Naive B cell (primary cell): ENCODE measurements at places on chromosomes 11 and 22.

- peak; percentile 71 for DNase-seq
Observed at GRCh38 chr22:22720724-22721261, 76.4 kb downstream of the GGTLC2 start.

GRCh38 chr22:45172881-45173585 lies 9.3 kb downstream of the NUP50 start:
- no peak for DNase-seq

GRCh38 chr22:40805239-40805638 lies 13.9 kb downstream of the SLC25A17 start:
- DNase-seq: no peak

- DNase-seq: no peak
Observed at GRCh38 chr11:63595296-63595695, 18.9 kb downstream of the PLAAT3 start.

GRCh38 chr11:130213143-130213978 lies 53.8 kb downstream of the ST14 start:
- DNase-seq: peak; percentile 69

- no peak for DNase-seq
Observed at GRCh38 chr11:8356721-8357504, 93.2 kb upstream of the LMO1 start.

DNA sequence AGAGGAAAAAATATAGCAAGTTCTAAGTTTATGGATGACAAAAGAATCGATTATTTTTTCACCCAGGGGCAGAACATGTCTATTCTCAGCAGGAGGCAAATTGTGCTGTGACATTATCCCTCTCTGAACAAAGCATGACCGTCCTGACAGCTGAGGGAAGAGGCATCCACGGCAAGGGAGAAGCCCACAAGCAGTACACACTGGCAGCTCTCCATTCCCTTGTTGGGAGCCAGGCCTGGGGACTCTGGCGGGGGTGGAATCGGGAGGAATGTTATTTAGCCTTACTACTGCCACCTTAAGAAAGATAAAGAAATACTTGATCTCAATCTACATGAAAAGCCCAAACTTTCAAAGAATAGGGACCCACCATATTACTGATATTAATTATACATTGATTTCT lies 3.4 kb downstream of the KIRREL3 start:
- no peak for DNase-seq

DNA sequence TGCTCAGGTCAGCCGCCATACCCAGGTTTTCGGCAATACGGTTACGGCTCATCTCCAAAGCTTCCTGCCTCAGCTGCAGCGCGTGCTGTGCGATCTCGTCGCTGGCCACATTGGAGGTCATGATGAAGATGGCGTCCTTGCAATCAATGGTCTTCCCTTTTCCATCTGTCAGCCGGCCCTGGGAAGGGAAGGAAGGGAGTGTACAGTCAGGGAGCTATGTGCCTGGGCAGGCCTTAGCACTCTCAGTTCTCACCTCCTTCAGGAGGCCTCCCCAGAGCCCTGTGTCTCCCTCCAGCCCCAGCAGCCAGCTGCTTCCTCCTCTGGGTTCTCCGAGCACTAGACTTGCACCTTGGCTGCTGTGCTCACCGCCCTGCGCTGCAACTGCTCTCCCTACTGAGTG lies 51.5 kb upstream of the PHOX2A start:
- DNase-seq: no peak

GRCh38 chr11:111992206-111992855 lies 32.9 kb upstream of the DLAT start:
- DNase-seq: no peak

DNA sequence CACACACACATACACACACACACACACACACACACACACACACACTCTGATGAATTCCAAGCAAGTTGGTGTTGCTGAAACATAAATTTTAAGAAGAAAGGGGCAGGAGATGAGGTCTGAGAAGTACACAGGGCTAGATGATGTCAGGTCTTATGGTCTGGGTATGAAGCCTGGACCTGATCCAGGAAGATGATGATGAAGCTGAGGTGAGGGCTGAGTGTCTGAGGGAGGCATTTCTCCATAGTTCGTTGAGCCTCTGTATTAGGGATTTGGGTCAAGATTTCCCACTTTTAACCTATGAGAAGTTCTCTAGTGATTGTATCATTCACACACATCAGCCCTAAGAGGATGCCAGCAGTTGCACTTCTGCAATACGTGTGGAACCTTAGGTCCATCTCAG lies 32.6 kb downstream of the KREMEN1 start:
- no peak for DNase-seq

GRCh38 chr11:34585304-34585734 lies 35.6 kb upstream of the EHF start:
- DNase-seq: no peak
